ENCODE measurements at places on chromosomes 5 and 9.

GRCh38 chr5:1537603-1538154 lies 13.9 kb upstream of the LPCAT1 start:
- peak; percentile 59 for DNase-seq

DNA sequence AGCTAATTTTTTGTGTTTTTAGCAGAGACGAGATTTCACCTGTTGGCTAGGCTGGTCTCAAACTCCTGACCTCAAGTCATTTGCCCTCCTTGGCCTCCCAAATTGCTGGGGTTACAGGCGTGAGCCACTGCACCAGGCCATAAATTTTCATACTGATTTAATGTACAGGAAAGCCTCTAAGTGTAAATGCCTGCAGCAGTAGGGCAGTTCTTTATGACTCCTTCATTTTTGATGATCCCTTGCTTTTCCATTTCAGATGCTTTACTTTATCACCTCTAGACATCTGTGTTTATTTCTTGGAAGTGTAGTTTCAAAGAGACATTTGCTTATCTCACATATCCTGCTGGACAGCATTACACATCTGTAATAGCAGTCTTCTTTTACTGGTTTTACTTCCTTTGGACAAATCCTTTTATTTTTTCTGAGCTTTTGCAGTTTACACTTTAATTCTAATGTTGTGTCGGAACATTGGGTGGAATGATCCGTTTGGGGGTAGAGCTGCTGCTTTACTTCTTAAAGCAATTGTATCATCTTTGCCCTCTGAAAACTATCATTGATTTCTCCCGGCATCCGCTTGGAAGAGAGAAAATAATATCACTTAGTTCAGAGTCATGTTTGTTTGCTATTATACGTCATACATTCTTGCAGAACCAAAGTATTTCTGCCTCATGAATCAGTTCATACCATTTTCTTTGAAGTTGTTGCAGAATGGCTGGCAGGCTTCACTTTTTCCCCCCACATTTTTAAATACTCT lies 36.0 kb downstream of the SCGB3A1 start:
- DNase-seq = no peak

DNA sequence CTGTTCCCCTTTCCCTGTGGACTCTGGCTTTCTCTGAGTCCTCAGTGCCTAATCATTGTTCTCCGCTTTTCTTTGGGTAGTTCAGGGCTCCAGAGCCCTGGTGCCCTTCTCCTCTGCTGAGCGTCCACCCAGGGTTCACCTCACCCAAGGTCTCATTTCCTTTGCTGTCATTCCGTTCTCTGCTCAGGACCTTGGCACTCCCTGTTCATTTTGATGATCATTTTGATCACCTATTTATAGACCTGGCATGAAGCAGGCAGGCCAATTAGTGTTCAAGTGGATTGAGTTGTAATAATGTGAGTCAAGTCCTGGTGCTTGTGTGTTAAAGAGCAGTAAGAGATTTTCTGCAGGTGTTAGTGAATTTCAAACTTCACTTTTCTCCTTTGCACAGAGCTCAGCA lies 3.6 kb downstream of the TRIO start:
- no peak for DNase-seq

GRCh38 chr5:76525956-76526355 lies 97.2 kb downstream of the F2RL2 start:
- DNase-seq = no peak

GRCh38 chr9:77827104-77827784 lies 179.1 kb upstream of the GNA14 start:
- DNase-seq = no peak

- no peak for DNase-seq
Observed at GRCh38 chr5:43712081-43712480, 109.1 kb downstream of the NNT start.

GRCh38 chr5:13932011-13932410 lies 12.5 kb downstream of the DNAH5 start:
- DNase-seq = no peak

DNA sequence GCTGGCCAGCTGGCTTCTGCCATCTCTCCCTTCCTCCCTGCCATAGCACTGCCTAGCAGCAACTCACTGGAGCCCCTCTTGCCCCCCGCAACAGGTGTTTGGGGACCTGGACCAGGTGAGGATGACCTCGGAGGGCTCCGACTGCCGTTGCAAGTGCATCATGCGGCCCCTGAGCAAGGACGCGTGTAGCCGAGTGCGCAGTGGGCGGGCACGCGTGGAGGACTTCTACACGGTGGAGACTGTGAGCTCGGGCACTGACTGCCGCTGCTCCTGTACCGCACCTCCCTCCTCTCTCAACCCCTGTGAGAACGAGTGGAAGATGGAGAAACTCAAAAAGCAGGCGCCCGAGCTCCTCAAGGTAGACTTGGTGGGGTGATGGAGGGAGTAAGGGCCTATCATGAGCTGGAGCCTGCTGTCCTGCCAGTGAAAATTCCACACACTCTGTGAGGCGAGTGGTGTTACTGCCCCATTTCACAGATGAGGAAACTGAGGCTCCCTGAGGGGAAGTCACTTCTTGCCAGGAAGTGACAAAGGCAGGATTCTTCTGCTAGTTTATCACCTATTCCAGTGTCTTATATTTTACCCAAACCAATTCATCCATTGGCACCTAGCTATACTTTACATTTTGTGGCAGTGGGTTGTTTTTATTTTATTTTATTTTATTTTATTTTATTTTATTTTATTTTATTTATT lies 10.1 kb downstream of the OLFML2A start:
- peak; percentile 65 for DNase-seq

GRCh38 chr5:40485021-40485998 lies 194.4 kb upstream of the PTGER4 start:
- DNase-seq = no peak

Measured in lower leg skin (tissue), 4 donors.